ENCODE measurements at places on chromosomes 2 and 18. TPM values are rescaled to one million over a fixed set of nuclear protein-coding genes. Genes with fewer than 3 reads are reported as not detected.

- DNase-seq = no peak
Observed at GRCh38 chr2:38440655-38441054, 63.6 kb upstream of the ATL2 start.

DNA sequence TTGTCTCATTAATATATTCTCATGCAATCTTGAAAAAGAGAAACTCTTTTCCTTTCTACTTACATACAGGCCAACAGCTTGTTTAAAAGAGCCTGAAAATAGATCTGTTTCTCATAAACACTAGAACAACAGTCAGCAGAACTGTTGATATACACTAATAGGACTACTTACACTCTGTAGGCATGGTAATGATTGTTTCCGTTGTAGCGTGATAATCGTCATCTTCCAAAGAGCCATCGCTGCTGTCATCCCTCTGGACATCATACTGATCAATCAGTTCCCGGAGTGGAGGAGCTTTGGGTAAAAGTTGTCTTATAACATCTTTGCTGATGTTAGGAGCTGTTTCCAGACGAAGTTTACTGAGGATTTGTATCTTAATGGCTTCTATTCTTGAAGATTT is 476 bp downstream of the MSTN start:
- DNase-seq = no peak

- no peak for DNase-seq
Observed at GRCh38 chr2:117702098-117702497, 112.4 kb upstream of the DDX18 start.

- no peak for DNase-seq
Observed at GRCh38 chr2:13542642-13543041, 825.9 kb downstream of the TRIB2 start.

GRCh38 chr2:163351143-163351542 is 384.7 kb downstream of the FIGN start:
- DNase-seq = no peak

Gene RGPD3
- polyA plus RNA-seq = 0.62 TPM

Gene NCKAP5
- 15.9 TPM for polyA plus RNA-seq
